ENCODE measurements at places on chromosomes 5 and 9. TPM values are rescaled to one million over a fixed set of nuclear protein-coding genes. Genes with fewer than 3 reads are reported as not detected.

Gene ENG
- 0.09 TPM for total RNA-seq

Gene PPWD1
- total RNA-seq = 18.9 TPM

Gene TMEFF1
- 1.1 TPM for total RNA-seq

Gene CCDC183
- 0.44 TPM for total RNA-seq

Gene PCDHAC1
- 2.3 TPM for total RNA-seq

Gene SHOC1
- total RNA-seq = not detected

Gene PDE6A
- 0.42 TPM for total RNA-seq

Gene ZNF454
- total RNA-seq = not detected

Gene INSL4
- total RNA-seq = 15.8 TPM

Gene COL5A1
- total RNA-seq = 41.9 TPM

Gene SPATA31E1
- total RNA-seq = not detected

Gene CCNJL
- total RNA-seq = 10.0 TPM

Gene TAF11L10
- total RNA-seq = not detected

Gene N4BP3
- total RNA-seq = 1.1 TPM

Gene FGF10
- total RNA-seq = not detected

Gene NPR2
- 4.8 TPM for total RNA-seq

Gene GPX8
- total RNA-seq = 34.0 TPM

Gene GDNF
- total RNA-seq = not detected

Gene OR2V1
- not detected for total RNA-seq

Gene GAPVD1
- 12.2 TPM for total RNA-seq

Gene ERCC6L2
- total RNA-seq = 9.9 TPM

Gene MCC
- total RNA-seq = 0.14 TPM

Gene SKIC3
- 23.4 TPM for total RNA-seq

Gene NOXA1
- 1.5 TPM for total RNA-seq

Gene SSNA1
- 151 TPM for total RNA-seq

Gene PCDHB5
- 1.2 TPM for total RNA-seq

Gene SPINK13
- 0.27 TPM for total RNA-seq

Gene PCDHB1
- total RNA-seq = not detected

Gene FOXI1
- not detected for total RNA-seq

Gene SPARC
- 18.8 TPM for total RNA-seq

Gene PCDHB6
- 1.1 TPM for total RNA-seq

Gene IL31RA
- 1.3 TPM for total RNA-seq

Gene PAEP
- 0.45 TPM for total RNA-seq

Gene GABRA6
- total RNA-seq = not detected

Gene PCDHAC2
- total RNA-seq = 4.4 TPM

Gene CD274
- 1.4 TPM for total RNA-seq

Gene CDC25C
- total RNA-seq = 10.5 TPM

Gene RLN2
- total RNA-seq = 0.52 TPM

Gene SH3PXD2B
- 18.1 TPM for total RNA-seq

Gene SYK
- total RNA-seq = 0.03 TPM

Gene MINAR2
- not detected for total RNA-seq

Gene ANKRD55
- 0.06 TPM for total RNA-seq

Gene PCDHB8
- total RNA-seq = 0.19 TPM

Gene LCN10
- total RNA-seq = not detected

Gene IL5
- not detected for total RNA-seq

Gene SOHLH1
- not detected for total RNA-seq

Gene POU5F2
- not detected for total RNA-seq

Gene EPB41L4B
- total RNA-seq = 17.8 TPM

Gene ZFP37
- total RNA-seq = 1.4 TPM

Gene PLAC8L1
- not detected for total RNA-seq

Gene ACSL6
- total RNA-seq = 0.06 TPM

Gene TXNDC8
- total RNA-seq = not detected

Gene RAI14
- 68.0 TPM for total RNA-seq

Gene MLLT3
- 17.7 TPM for total RNA-seq
